NCI-H1694 (cell line): ENCODE measurements at places on chromosomes 6 and 20.

DNA sequence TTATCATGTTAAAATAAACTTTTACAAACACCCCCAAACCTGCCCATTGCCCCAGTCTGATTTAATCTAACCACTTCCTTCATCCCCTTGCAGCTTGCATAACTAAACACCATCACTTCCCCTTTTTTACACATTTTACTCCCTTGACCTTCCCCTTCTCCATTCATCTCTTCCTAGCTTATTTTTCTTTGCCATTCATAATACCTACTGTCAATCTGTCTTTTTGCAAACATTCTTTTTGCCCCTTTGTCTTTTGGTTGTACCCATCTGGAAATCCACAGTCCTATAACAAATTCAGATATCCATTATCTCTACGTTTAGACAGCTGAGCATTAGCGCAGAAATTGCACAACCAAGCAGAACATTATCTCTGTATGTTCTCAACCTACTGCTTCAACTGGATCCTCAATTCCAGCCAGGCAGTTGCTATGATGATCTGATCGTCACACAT, 51.2 kb downstream of the C6orf52 start:
- DNase-seq, result no peak

GRCh38 chr6:133503336-133503729, 262.2 kb downstream of the EYA4 start:
- DNase-seq, result no peak

DNA sequence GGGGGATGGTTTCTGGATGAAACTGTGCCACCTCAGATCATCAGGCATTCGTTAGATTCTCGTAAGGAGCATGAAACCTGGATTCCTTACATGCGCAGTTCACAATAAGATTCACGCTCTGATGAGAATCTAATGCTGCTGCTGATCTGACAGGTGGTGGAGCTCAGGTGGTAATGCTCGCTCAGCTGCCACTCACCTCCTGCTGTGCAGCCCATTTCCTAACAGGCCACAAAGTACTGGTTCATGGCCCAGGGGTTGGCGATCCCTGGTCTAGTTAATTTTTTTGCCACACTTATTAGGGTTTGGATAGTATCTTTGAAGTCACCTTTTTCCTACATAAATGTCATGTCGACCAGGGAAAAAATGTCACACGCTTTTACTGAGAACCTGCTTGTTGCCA, 96.8 kb upstream of the MLIP start:
- no peak for DNase-seq

DNA sequence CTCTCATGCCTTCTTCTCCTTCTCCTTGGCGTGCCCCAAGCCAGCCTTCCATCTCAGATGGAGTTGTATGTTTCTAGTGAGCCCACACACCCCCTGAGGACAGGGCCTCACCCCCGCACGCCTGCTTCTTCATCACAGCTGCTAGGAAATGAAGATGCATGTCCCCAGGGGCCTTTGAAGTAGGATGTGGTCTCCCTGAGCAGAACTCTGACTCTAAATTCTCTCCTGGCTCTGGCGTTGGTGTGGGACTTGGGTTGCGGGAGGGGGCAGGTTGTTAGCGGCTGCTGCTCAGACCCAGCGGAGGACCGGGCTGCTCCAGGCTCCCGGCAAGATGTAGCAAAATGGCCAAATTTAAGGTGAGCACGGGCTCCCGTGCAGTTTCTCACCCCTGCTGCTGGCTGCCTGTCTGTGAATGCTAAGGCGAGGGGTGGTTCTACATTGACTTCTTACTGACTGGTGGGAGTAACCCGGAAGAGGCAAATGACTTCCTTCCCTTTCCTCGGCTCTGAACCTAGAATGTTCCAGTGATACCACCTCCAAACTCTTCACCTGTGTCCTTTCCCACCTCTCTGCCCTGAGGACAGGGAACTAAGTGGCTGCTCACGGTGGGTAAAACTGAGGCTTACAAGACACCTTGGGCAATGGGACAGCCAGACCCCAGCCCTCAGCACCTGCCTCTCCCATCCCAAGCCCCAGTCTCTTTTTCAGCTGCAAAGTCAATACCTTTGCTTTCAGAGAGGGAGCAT, 8.8 kb downstream of the SYNJ2 start:
- no peak for DNase-seq

DNA sequence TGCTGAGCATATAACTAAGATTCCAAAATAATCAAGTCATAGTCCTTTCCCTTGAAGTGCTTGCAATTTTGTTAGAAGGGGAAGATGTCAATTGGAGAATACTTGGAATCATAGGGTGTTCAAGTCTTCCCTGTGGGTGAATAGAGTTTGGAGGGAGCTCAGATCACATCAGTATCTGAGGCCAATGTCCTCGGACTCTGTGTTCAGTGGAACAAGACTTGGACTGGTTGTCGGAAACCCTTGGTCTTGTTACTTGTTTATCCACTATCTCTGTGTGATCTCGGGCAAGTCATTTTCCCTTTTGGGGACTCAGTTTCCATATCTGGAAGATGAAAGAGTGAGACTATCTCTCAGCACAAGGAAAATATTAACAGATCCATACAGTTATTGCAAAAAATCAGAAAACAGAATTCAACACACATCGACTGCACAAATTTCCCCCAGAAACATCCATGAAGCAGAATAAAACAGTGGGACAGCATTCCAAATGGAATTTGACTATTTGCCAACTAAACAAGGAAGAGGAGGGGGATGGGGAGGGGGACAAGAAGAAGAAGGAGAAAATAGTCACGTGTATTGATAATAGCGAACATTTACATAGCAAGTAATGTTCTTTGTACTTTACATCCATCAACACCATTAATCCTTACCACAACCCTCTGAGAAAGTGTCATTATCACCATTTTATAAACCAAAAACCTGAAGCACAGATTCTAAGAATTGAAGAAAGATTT, 3.9 kb upstream of the EDEM2 start:
- no peak for DNase-seq

DNA sequence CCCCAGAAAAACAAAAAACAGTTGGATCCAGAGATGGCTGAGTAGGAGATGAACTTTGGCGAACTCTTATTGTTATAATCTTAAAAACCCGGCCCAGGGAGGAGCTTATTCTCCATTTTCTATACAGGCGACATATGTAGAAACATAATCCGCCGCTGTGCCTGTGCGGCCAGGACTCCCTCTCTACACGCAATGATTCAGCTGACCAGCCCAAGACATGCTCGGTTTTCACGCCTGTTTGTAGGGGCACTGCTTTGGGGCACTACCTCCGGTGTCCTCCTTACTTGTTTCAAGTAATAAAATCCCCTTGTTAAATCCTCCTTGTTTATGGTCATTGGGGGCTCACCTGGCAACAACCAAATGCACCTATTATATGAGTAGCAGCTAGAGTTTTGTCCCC, 89.9 kb downstream of the SEL1L2 start:
- no peak for DNase-seq

GRCh38 chr6:114421199-114421598, 78.4 kb upstream of the HS3ST5 start:
- DNase-seq, result no peak

GRCh38 chr6:112189494-112189893, 64.9 kb downstream of the LAMA4 start:
- no peak for DNase-seq

DNA sequence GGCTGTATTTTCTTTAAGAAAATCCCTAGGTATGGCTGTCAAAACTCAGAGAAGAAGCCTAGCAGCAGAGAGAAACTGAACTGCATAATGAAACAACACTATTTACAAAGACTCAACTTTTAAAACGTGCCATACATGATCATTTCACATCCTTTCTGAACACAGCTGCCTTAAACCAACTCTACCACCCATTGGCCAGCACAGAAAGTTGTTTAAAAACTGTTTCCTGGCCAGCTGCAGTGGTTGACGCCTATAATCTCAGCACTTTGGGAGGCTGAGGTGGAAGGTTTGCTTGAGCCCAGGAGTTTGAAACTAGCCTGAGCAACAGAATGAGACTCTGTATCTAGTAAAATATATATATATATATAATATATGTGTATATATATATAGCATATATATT, 336.4 kb upstream of the SOX4 start:
- no peak for DNase-seq

GRCh38 chr20:49889935-49890333, 25.4 kb downstream of the SPATA2 start:
- DNase-seq, result no peak

- no peak for DNase-seq
Observed at GRCh38 chr20:25136643-25137559, 55.0 kb upstream of the VSX1 start.

- no peak for DNase-seq
Observed at GRCh38 chr6:39250507-39250906, 21.2 kb upstream of the KCNK5 start.

- no peak for DNase-seq
Observed at GRCh38 chr6:82178759-82179112, 68.8 kb downstream of the IBTK start.

- DNase-seq, result peak; percentile 73
Observed at GRCh38 chr6:158009114-158009891, 27.6 kb downstream of the SYNJ2 start.

- DNase-seq, result no peak
Observed at GRCh38 chr20:22232473-22232872, 351.9 kb downstream of the FOXA2 start.

GRCh38 chr6:33390767-33391277, 801 bp upstream of the KIFC1 start:
- DNase-seq, result no peak

GRCh38 chr6:106648651-106649308, 19.4 kb downstream of the QRSL1 start:
- DNase-seq, result no peak

- no peak for DNase-seq
Observed at GRCh38 chr6:130115036-130115435, 96.7 kb downstream of the L3MBTL3 start.

DNA sequence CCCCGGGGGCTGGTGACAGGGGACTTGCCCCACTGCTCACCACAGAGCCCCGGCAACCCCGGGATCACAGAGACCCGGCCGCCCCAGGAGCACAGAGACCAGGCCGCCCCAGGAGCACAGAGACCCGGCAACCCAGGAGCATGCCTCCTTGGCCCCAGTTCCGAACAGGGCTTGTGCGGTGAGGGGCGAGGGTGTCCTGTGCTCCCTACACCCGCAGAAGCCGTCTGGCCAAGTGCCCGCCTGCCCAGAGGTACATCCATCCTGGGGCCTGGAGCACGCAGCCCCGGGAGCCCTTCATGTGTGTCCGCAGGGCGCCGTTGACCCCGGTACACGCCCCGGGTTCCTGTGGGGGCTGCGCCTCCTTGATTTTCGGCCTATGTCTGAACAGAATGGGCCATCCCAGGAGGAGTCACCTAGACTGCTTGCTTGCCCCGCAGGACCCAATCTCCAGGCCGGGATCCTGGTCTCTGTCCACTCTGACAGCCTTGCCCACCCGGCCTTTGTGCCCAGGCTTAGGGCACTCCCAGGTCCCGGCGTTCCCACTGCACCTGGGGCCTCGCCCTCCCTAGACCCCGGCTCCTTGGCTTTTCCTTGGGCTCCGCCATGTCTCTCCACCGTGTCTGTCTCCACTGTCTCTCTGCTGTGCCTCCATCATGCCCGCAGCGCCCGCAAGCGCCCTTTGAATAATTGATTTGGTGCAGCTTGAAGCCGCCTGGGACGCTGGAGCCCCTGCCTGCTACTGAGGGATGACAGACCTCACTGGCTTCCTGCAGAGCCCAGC, 219.8 kb downstream of the ERMARD start:
- DNase-seq, result no peak

- DNase-seq, result no peak
Observed at GRCh38 chr6:107603006-107603370, 113.1 kb downstream of the SOBP start.

GRCh38 chr6:168017629-168018028, 20.2 kb downstream of the KIF25 start:
- DNase-seq, result no peak

- DNase-seq, result no peak
Observed at GRCh38 chr20:48957053-48957481, 35.6 kb downstream of the ARFGEF2 start.

DNA sequence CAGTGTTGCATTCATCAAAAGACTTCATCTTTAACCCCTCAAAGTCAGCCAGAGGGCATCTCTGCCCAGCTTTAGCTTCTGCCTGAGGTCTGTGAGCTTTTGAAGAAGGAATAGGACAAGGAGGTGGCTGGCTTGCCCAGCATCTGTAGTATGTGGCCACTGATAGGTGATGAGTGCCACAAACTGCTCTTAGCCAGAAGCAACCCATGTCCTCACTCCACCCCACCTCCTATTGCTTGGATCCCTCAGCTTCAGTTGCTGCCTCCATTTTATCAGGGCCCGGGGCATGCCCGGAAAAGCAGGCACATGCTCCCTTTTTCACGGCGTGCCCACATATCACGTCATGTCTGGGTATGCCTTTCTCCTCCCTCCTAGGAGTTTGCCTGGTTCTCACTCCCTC, 11.9 kb upstream of the EFCAB8 start:
- DNase-seq, result no peak

- DNase-seq, result no peak
Observed at GRCh38 chr6:34154668-34155447, 9.0 kb upstream of the GRM4 start.

DNA sequence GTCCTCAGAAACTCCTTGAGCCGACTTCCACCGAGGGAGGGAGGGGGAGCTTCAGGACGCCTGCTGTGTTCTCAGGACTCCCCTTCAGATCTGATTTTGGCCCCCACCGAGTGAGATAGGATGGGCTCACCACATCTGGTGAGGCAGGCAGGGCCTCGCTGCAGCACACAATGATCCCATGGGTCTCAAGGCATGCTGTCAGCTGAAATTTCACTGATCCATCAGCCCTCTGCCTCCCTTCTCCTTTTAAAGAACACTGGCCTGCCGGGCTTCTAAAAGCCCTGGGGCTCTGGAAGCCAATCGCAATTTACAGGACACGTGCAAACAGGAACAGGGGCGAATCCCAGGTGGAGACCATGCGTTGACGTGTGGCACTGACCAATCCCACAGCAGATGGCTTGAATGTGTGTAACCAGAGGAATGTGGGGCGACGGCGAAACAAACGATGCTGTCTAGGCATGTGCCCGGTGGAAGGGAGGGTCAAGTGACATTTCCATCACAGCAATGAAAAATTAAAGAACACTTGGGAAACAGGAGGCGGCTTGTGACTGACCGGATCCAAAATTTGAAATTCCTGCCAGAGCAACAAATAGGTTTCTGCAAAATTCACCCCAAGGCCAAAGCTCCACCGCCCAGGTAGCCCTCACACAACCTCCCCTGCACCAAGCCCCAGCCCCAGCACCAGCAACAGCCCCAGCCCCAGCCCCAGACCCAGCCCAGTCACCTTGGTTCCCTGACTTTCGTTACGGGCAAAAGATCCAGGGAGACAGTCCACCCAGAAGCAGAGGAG, 167.1 kb upstream of the ZNF337 start:
- no peak for DNase-seq

DNA sequence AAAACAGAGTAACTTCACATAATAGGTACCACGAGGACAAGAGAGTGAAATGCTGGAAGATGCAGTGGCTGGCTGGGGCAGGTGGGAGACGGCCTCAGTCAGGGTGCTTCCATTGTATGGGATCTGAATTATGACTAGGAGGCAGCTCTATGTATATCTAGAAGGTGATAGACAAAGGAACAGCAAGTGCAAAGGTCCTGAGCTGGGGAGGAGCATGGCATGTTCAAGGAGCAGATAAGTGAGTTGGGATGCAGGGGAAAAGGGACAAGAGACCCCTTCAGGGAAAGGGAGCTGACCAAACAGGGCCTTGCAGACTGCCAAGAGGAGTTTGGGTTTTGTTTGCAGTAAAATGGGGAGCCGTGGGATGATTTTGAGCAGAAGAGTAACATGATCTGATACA, 8.3 kb upstream of the SLC9A8 start:
- no peak for DNase-seq

- DNase-seq, result no peak
Observed at GRCh38 chr6:15901141-15902115, 227.5 kb upstream of the MYLIP start.

- no peak for DNase-seq
Observed at GRCh38 chr20:58026361-58026760, 202.1 kb downstream of the ANKRD60 start.

- DNase-seq, result no peak
Observed at GRCh38 chr20:58839991-58840747, 10.5 kb downstream of the GNAS-AS1 start.
